ENCODE measurements at places on chromosomes 6 and 20. TPM values are rescaled to one million over a fixed set of nuclear protein-coding genes. Genes with fewer than 3 reads are reported as not detected.

Gene ANKRD66
- polyA plus RNA-seq = not detected

GRCh38 chr20:47765691-47766594, 19.3 kb downstream of the SULF2 start:
- no peak for DNase-seq

Gene DSP
- polyA plus RNA-seq = 6.8 TPM

DNA sequence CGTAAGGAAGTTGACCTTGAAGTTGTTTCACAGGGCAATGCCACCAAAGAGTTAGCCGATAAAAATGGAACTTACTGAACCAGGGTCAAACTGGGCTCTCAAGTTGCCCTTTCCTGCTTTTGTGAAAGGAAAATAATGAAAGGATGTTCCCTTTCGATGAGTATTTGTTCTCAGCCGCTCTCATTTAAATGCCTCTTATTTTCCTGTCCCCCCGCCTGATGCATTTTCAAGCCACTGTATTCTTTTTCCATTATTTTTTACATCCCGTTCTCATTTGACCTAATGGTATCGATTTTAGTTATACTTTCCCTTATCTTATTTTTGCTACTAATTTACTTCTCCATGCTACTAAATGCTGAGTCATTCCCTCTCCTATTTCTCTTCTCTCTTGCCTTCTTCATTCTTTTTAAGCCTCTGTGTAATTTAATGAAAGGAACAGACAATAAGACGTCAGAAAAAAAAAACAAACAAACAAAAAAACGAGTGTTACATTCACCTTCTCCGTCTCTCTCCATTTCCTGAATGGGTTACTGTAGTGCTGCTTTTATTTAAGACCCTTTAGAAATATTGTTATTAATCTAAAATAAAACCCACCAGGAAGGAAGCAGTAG, 655 bp upstream of the NDUFAF4 start:
- peak; percentile 34 for DNase-seq

- DNase-seq = no peak
These were observed 80.7 kb downstream of the CARMIL1 start for GRCh38 chr6:25359891-25360290.

DNA sequence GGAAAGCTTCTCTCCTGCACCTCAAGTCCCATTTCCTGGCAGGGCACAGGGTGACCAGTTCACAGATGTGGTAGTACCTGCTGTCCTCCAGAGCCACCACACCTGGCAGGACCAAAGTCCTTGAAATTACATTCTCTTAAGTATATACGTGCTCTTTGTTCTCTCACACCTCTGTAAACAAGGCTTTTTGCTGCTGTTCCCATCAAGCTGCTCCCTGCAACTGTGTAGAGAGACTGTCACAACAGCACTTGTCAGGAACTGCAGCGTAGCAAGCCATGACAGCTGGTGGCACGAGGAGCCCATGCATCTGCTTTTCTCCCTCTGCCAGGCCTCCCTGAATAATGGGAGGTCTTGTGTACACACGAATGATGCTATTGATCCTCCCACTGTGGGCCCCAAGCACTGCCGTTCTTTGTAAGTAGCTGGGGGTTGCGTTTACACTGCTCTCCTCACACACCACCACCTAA, 431.8 kb downstream of the CD83 start:
- no peak for DNase-seq

- DNase-seq = no peak
These were observed 1.1 kb downstream of the SNPH start for GRCh38 chr20:1267161-1267560.

DNA sequence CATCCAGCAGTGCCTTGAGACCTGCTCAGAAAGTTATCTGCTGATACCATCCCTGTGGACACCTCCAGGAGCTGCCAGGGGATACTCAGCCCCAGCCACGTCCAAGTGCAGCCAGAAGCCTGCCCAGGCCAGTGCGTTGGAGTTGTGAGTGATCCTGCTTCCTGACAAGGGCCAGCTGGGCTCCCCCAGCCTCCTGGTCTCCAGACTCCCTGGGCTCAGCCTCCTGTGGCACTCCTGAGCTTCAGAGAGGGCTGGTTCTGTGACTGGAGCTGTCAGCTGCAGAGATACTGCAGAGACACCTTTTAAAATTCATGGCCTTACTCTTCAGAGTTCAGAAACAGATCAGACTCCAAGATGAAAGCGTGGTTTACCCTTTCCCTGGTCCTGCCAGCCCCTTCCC, 515.9 kb downstream of the CD83 start:
- no peak for DNase-seq

DNA sequence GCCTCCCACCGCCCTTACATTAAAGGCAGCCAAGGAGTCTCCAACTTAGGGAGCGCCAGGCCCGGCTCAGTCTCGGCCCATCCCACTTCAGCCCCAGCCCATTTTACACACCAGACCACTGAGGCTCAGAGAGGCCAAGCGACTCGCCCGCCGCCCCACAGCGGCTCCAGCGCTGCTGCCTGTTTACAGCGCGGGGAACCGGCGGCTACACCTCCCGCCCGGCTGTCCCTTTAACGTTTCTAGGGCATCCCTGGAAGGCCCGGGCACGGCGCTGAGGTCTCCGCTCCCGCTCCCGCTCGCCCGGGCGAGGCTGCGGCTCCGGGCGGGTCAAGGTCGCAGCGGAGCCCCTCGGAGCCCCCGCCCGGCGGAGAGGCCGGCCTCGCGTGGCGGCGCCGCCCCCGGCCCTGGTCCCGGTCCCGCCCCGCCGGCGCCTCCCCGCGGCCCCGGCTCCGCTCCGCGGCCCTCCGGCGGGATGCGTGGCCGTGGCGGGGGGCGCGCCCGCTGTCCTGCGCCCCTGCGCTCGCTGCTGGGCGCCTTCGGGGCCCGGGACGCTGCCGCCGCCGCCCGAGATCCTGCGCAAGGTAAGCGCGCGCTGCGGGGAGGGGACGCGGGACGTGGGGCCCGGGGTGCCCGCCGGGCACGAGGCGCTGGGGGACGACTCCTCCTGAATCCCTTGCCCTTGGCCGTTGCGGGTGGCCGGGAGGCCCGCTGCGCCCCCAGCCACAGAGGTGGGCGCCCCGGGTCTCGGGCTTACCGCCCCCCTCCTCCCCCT, 27.1 kb upstream of the PHACTR3 start:
- no peak for DNase-seq

Gene STX11
- 0.68 TPM for polyA plus RNA-seq

- no peak for DNase-seq
These were observed 18.3 kb downstream of the SESN1 start for GRCh38 chr6:109076377-109076776.

Gene OR2H1
- polyA plus RNA-seq = not detected

GRCh38 chr6:27541212-27541932, 68.5 kb upstream of the ZNF184 start:
- peak; percentile 14 for DNase-seq

DNA sequence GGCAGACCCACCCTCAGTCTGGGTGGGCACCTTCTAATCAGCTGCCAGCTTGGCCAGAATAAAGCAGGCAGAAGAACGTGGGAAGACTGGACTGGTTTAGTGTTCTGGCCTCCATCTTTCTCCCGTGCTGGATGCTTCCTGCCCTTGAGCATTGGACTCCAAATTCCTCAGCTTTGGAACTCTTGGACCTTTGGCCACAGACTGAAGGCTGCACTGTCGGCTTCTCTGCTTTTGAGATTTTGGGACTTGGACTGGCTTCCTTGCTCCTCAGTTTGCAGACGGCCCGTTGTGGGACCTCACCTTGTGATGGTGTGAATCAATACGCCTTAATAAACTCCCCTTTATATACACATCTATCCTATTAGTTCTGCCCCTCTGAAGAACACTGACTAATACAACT, 20.6 kb upstream of the FNDC1 start:
- no peak for DNase-seq

Gene XKR7
- polyA plus RNA-seq = not detected

GRCh38 chr6:25889877-25890853, 16.1 kb upstream of the SLC17A3 start:
- DNase-seq = peak; percentile 17

DNA sequence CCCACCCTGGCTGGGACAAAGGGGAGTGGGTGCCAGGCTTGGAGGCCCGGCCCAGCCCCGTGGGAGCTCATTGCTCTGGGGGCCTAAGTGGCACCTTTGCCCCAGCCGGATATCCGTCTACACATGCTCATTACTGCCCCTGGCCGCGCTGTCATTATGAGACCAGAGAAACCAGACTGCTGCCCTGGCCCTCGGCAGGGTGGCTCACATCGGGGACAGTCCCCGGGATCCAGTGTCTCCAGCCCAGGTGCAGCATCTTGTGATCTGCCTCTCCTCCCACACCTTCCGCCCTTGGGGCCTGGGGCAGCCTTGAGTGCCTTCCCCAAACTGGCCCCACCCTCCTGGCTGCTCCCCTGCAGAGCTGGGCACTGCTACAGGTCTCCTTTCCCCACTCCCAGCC, 4.9 kb downstream of the SRMS start:
- no peak for DNase-seq

DNA sequence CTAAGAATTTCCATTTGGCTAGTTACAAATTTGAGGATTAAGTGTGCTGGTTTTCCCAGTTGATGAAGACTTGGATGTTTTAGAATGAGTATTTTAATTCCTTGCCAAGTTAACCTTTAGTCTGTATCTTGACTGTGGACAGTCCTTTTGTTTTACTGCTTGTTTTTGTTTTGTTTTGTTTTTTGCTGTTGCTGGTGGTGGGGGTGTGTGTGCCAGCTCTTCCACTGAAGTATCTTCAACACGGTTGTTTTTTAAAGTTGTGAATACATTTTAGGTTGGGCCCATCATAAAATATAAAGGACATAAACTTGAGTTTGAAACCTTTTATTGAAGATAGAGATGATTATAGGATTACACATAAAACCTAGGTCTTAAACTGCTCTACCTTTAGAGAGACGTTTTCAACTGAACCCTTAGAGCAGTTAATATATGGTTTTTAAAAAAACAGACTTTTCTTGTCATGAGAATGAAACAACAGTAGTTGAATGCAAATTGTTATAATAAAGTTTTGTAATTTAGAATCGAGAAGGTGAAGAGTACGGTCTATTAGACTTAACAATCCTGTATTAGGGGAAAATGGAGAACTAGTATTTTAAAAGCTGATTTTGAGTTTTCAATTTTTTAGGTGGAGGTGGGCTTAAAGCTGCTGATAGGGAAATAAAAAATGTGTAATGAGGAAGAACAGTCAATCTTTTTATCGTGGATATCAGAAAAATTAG, 4.0 kb downstream of the QKI start:
- DNase-seq = no peak

GRCh38 chr6:3128356-3129108, 10.0 kb downstream of the BPHL start:
- no peak for DNase-seq

DNA sequence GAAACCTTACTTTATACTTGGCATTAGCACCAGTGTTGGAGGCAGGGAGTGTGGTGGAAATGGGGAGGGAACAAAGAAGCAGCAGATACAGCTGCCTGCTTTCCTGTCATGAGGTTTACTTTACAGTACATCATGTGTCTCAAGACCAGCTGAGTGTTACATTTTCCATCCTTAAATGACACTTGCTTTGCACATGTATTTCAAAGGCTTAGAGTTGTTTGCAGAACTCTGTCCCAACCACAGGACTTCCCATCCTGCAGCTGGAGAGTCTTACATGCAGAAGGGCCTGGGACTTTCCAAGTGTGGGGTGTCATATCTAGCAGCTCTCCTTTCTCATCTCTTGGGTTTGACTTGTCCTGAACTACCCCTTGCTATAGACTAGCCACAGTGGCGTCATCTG, 395.9 kb downstream of the DHX35 start:
- no peak for DNase-seq

GRCh38 chr6:25746968-25747367, 7.6 kb upstream of the SLC17A4 start:
- DNase-seq = no peak

DNA sequence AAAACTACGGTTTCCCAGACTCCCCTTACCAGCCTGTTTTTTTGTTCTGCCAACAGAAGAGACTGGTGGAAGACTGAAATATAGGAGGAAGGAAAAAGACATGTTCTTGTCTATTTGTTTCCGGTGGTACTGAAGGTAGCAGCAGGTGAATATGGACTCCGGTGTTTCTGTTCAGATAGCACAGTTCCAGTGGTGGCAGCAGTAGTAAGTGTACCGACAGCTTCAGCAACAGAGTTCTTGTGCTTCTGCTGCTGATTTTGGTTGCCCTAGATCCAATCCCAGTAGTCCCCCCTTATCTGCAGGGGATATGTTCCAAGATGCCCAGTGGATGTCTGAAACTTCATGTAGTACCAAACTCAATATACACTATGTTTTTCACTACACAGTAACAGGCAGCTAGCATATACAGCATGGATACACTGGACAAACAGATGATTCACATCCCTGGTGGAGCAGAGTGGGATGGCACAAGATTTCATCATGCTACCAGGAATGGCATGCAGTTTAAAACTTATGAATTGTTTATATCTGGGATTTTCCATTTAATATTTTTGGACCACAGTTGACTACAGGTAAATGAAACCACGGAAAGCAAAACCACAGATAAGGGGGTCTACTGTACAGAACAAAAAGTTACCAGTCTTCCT, 301.8 kb downstream of the BTBD9 start:
- peak; percentile 88 for DNase-seq

GRCh38 chr20:57702091-57702490, 7.7 kb downstream of the PMEPA1 start:
- DNase-seq = no peak

- DNase-seq = no peak
These were observed 28.6 kb downstream of the GPX5 start for GRCh38 chr6:28553986-28554881.

Gene SLC16A10
- polyA plus RNA-seq = not detected

Gene IYD
- polyA plus RNA-seq = not detected

DNA sequence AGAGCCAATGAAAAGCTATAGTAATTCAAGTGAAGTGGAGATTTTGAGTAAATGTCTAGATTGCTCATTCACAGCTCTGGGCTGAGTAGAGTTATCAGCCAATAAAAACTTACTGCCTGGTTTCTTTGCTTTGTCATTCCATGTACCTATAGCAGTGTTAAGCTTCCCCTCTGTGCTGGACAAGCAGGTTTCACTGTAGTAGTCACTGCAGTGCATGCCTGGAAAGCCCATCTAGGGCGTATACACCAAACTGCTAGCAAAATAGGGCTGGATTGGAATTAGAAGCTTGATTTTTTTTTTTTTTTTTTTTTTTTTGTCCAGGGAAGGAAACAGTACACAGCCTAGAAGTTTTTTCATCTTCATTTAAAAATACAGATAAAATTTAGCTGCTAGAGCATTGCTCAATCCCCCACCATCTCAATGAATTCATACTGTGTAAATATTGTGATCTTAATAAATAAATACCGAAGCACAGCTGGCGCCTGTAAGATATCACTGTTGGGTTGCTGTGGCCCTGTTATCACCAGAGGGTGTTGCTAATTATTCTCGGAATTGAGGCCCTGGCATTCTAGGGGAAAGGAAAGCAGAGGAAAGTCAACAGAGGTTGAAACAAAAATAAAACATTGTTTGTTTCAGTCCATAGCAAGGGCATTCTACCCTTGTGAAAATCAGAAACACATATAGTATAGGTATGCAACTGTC, 968.5 kb upstream of the GJE1 start:
- peak; percentile 42 for DNase-seq

GRCh38 chr20:49276161-49276960, 1.5 kb downstream of the ZNFX1 start:
- peak; percentile 74 for DNase-seq

Gene RSPH3
- 1.7 TPM for polyA plus RNA-seq

Gene PKIB
- 5.6 TPM for polyA plus RNA-seq

Gene TRIM40
- polyA plus RNA-seq = not detected

Gene RNF182
- polyA plus RNA-seq = 3.0 TPM
